ENCODE measurements at places on chromosomes 5 and 9. TPM values are rescaled to one million over a fixed set of nuclear protein-coding genes. Genes with fewer than 3 reads are reported as not detected.
A peak's percentile ranks its signal among the peaks of the same experiment; 100 is the strongest.

DNA sequence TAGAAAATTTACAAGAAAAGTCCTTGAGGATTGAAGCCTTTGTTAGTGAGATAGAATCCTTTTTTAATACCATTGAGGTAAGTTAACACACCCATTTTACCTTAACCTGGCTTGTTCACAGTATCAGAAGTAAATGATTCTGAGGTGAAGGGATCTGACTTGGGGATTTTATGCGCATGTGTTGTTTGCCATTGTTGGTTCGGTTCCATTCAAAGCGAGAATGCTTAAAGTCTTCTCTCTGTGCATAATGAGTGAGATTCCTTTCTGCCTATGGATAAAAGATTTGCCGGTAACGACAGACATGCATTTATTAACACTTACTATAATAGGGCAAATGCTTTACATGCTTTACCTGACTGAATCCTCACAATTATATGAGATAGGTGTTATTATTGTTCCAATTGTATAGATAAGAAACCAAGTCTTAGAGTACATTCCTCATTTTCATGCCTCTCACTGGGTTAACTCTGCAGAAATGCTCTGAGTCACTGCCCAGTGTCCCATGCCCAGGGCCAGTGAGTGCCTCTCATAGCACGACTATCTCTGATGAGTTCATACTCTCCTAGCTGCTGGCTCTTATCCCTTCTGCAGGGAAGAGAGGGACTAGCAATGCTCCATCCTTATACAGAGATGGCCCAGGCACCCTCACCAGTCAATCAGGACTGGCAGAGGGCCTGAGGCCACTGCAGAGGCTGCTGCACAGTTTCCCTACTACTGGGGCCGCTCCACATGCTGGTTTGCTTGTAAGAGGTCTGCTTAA is 54.4 kb downstream of the CMYA5 start:
- DNase-seq: no peak

DNA sequence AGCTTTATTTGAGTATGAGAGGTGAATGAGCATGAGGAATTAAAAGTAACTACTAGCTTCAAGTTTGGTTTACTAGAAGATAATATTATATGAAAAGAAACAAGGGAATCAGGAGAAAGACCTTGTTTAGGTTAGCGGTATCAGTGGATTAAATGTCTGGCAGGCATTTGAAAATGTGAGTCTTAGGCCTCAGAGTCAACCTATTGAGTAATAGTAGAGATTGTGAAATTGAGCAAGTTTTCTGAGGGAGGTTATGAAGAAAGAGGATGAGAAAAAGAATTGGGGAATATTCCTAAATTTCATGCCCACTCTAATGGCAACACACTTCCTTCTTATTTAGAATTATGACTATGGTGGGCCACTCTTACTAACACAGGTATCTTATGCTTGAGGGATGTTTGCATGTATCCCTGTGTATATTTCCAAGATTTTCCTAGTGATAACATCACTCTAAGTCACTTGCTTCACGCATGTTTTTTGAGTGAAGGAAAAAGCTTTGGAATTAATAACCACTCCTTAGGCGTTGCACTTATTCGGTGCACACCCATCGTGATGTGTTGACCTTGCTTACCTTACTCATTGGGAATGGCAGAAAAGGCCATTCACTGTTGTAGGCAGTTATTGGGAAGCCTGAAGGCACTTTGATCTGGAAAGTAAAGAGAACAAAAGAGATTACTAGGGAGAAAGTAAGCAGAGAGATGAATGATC is 8.2 kb upstream of the ELL2 start:
- DNase-seq: no peak

DNA sequence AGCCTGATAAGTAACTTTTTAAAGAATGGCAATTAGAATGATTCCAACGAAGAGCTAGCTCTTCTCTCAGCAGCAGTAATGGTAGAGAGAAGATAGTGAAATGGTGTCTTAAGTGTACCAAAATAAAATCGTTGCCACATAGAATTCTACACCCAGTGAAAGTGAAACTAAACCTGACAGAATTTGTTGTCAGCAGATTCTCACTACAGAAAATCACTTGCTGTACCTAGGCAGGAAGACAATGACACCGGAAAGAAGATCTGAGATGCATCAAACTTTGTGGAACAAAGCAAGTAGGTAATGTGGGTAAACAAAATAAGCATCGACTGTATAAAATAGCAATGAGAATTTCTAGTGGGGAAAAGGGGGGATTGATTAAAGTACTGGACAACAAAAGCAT is 20.7 kb upstream of the EBF1 start:
- DNase-seq: no peak

GRCh38 chr5:139549162-139549894 is 11.8 kb upstream of the UBE2D2 start:
- no peak for DNase-seq

DNA sequence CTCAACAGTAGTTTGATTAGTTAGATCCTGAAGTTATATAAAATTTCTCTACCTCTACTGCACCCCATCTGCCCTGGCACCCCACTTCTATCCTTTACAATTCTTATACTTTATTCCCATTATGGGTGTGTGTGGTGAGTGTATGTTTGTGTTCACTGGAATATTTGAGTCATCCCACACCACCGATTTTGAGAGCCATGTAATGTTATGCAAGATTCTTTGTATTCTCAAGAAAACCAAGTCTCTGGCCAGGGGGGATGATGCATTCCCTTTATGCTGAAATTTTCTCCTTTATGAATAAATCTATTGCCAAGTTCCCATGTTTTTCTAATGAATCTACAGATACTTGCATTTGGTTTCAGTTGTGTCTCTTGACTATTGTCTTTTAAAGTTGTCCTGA is 266.8 kb downstream of the ARHGEF28 start:
- DNase-seq: no peak

GRCh38 chr9:92476962-92477361 is 5.3 kb downstream of the ASPN start:
- no peak for DNase-seq

DNA sequence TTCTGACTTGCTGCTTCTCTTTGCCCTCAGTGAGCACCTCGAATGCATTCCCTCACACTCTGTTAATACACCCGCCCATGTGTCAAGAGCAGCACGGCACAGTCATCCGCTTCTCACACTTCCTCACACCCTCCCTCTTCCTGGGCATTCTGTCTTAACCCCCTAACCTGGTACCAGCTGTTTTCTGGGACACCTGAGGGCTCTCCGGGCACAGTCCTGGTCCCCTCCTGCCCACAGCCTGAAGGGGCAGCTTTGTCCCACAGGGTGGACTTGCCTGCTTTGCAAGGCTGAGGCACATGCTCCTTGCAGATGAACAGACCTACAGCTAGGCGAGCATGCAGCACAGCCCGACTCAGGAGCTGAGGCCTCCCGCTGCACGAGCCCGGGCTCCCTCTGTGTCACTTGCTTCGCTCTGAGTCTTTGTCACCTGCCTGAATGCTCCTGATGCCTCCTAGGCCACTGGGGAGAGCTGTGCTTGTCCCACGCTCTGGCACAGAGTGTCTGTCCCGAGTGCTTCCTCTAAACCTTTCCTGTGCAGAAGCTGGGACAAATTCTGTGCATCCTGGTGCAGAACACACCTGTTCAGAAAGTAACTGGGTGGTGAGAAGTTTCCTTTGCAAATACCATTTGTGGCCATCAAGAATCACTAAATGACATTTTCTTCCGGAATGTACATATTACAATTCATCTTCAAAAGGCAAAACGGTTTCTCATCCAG is 47.8 kb downstream of the AHRR start:
- DNase-seq: peak; percentile 43

GRCh38 chr5:79076819-79077218 is 7.3 kb downstream of the BHMT2 start:
- DNase-seq: no peak

Gene OR13C3
- not detected for polyA plus RNA-seq

Gene GABRA6
- not detected for polyA plus RNA-seq
